ENCODE measurements at places on chromosomes 1 and 21.

GRCh38 chr1:216910081-216910840, 187.0 kb upstream of the ESRRG start:
- DNase-seq = no peak

DNA sequence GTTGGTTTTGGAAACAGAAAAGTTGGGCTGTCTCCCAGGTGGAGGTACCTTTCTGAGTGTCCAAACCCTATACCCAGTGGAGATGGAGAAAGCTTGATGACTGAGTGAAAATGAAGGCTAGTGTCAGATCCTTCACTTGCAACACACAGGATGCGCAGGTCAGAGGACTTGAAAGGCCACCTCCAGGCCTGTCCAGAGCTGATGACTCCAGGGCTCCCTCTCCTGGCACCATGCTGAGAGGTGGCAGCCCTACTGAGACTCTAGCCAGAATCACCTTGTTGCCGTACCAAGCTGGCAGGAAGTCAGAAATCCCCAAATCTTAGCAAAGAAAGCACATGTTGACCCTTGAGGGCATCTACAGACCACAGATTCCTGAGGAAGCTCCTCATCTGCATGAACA, 16.4 kb downstream of the KNCN start:
- no peak for DNase-seq

GRCh38 chr1:154797175-154797574, 72.9 kb downstream of the KCNN3 start:
- no peak for DNase-seq

DNA sequence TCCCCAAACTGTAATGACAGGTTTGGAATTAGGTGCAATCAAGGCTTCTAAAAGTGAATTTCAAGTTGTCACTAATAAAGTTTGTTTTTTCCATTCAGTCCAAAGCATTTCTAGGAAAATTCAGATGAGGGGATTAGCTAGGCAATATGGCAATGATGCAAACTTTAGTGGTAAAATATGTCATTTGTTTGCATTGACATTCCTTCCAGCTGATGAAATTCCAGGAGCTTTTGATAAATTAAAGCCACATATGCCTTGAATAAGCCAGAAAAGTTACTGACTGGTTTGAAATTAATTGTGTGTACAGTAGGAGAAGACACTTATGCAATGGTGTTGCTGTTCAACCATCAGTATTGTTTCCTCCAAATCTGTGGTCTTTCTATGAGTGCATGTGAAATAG, 57.8 kb downstream of the MROH9 start:
- no peak for DNase-seq
